Stimulated activated CD4-positive, alpha-beta T cell treated with anti-CD3 and anti-CD28 coated beads, TNF-alpha, amount 100 ng/mL, for 48 hours (primary cell): ENCODE measurements at places on chromosomes 5 and 9.

DNA sequence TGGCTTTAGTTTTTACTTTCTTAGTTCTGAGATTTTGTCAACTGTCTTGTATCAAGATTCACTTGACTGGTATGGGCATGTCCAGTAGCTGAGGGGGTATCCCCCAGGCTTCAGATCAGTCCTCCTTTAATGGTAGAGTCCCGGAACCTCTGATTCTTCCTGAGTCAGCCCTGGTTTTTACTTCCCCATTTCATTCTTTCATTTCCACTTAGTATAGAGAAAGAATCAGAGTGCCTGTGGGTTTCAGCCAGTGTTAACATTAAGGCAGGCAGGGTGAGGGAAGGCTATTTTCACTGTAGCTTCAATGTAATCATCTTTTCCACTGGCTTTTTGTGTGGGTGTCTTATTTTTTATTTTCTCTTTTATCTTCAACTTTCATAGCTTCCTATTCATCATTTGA, 8.3 kb upstream of the COMMD10 start:
- no peak for DNase-seq

GRCh38 chr9:90189306-90189705, 453.3 kb downstream of the DIRAS2 start:
- DNase-seq: no peak

DNA sequence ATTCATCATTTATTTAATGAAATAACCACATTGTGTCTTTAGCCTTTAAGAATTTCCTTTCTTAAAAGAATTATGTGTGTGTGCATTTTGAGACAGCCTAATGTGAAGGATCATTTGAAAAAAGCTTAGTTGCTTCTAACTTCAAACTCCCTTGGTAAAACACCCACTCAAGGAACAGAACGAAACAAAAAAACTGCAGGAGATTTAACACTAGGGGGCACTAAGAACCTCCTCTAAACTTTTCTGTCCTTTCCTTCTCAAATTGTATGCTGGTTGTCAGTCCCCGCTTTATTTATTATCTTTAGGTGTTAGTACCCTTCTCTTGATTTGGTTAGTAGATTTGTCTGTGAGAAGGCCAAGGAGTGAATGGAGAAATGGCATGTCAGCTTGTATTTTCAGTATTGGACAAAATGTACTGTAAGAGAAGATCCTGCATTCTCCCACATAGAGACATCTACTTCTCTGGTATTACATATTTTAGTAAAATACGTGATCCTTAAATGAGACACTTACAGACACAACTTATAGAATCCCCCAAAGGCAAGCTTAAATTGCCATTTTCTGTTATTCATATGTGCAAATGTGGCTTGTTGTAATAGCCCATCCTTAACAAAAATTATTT, 229.7 kb downstream of the MRPS30 start:
- no peak for DNase-seq

GRCh38 chr9:125332527-125332926, 70.9 kb downstream of the GAPVD1 start:
- DNase-seq: peak; percentile 4

DNA sequence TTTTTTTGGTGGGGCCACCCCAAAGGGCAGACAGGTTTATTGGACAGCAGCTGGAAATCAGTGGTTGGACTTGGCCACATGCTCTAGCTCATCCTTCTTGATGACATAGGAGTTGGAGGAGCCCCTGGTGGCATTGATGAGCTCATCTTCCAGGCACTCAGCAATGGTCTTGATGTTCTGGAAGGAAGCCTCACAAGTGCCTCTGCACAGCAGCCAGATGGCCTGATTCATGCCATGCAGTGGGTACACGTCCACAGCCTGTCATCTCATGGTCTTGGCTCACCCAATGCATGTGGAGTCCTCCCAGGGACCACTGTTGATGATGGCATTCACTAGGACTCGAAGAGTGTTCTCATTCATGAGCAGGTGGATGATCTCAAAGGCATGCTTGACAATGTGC, 11.3 kb upstream of the RCL1 start:
- no peak for DNase-seq

DNA sequence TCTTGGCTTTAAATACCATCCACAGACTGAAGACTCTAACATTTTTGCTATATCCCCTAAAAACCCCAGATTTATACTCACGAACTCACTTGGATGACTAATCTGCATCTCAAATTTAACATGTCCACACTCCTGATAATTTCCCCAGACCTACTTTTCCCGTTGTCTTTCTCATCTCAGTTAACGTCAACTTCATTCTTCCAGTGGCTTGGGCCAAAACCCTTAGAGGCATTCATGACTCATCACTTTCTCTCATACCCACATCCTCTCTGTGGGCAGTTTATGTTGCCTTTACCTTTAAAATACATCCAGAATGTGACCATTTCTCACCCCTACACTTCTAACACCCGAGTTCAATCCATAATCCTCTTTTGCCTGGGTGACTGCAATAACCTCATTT, 96.7 kb downstream of the EDIL3 start:
- no peak for DNase-seq

DNA sequence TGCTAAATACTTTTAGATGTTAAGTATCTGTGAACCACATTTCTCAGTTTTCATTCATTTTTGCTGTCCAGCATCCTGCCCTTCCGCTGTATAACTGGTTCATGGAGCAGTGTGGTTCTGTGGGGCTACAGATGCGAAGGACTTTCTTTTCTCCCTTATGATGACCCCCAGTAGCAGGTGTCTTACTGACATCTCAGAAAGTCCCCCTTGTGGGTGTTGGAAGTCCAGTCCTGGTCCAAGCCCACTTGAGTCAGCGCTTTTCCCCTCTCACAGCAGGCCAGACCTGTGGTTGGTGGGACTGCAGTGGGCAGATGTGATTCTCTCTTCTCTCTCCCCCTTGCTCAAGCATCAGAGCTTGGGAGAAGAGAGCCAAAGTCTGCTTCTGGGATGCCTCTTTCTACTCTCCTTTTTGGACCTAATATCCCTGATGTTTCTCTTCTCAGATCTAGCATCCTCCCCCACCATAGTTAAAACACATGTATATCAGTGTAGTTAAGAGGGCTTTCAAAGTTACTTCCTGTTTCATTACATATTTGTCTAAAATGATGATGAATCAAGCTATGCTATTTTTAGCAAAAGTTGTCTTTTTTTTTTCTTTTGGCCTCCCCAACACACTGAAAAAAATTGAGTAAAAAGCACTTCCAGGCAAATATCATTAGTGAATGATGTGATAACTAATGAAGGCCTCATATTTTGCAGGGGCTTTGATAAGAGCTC, 119.5 kb upstream of the ZNF618 start:
- no peak for DNase-seq

DNA sequence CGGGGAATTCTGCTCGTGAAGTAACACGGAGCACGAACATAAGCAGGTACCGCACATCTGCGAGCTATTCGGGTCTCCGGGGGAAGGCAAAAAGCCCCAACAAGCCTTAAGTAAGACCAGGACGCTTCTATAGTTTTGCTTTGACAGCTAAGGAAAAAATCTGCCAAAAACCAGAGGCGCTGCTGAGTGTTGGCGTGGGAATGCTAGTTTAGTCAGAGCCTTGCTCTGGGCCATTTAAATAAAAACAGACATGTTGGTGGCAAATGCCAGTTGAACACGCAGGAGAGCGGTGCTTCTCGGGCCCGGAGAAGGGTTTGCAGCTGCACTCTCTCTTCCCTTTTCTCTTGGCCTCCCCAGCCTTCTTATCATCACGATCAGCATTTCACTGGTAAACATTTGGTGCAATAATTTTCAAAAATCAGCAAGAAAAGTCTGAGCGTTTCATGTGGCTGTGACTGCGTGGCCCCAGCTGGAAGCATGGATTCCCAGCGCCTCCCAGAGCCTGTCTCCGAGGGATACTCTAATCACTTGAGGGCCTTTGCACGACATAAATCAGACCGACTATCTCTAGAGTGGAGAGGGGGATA, 6.4 kb upstream of the NOTCH1 start:
- no peak for DNase-seq

- DNase-seq: no peak
Measured at GRCh38 chr5:92119110-92119509, 736.0 kb upstream of the ARRDC3 start.

- no peak for DNase-seq
Measured at GRCh38 chr9:88835038-88835466, 156.2 kb upstream of the S1PR3 start.

- DNase-seq: no peak
Measured at GRCh38 chr5:42285230-42285629, 138.0 kb upstream of the GHR start.

- no peak for DNase-seq
Measured at GRCh38 chr5:41794471-41794870, 75.8 kb downstream of the OXCT1 start.

- no peak for DNase-seq
Measured at GRCh38 chr5:2756211-2757152, 5.0 kb upstream of the IRX2 start.

- DNase-seq: no peak
Measured at GRCh38 chr9:137188086-137188489, 272 bp downstream of the ANAPC2 start.

GRCh38 chr5:27475063-27475462, 436.7 kb upstream of the CDH9 start:
- DNase-seq: no peak

- no peak for DNase-seq
Measured at GRCh38 chr5:134620634-134621033, 12.0 kb downstream of the SAR1B start.

- no peak for DNase-seq
Measured at GRCh38 chr9:91191411-91192380, 170.0 kb downstream of the AUH start.

- DNase-seq: no peak
Measured at GRCh38 chr5:66538531-66538930, 57.7 kb upstream of the MAST4 start.

GRCh38 chr9:109912726-109913460, 132.9 kb downstream of the PALM2AKAP2 start:
- no peak for DNase-seq

GRCh38 chr5:103674251-103674650, 111.7 kb upstream of the NUDT12 start:
- DNase-seq: no peak

DNA sequence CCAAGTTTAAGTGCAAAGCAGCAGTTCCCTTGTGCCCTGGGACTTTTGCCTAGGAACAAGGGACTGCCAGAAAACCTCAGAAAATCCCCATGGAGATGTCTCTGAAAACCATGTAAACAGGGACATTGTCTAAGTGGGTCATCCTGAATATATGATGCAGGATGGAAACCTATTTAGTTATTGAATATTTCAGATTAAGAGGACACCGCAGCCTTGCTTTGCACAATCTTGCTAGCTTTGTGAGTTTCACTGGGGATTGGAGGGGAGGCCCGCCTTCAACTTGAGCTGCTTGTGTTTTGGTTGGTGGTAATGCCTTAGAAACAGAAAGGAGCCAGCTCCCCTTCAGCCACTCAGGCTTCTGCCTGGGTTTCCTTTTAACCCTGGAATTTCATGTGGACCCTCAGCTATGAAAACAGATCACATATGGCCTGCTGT, 112.8 kb downstream of the C9orf152 start:
- no peak for DNase-seq

GRCh38 chr5:103472830-103473229, 89.8 kb downstream of the NUDT12 start:
- no peak for DNase-seq

DNA sequence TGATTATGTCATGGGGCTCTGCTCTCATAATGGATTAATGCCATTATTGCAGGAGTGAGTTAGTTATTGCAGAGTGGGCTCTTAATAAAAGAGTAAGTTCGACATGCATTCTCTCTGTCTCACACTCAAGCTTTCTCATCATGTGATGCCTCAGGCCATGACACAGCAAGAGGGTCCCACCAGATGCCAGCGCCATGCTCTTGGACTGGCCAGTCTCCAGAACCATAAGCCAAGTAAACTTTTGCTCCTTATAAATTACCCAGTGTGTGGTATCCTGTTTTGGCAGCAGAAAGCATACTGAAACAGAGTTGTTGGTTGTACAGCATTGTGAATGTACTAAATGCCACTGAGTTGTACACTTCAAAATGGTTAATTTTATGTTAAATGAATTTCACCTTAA, 138.1 kb downstream of the MYO10 start:
- DNase-seq: no peak

GRCh38 chr9:135500071-135500524, 384 bp upstream of the MRPS2 start:
- no peak for DNase-seq

GRCh38 chr5:33690374-33691135, 201.2 kb downstream of the ADAMTS12 start:
- DNase-seq: no peak

DNA sequence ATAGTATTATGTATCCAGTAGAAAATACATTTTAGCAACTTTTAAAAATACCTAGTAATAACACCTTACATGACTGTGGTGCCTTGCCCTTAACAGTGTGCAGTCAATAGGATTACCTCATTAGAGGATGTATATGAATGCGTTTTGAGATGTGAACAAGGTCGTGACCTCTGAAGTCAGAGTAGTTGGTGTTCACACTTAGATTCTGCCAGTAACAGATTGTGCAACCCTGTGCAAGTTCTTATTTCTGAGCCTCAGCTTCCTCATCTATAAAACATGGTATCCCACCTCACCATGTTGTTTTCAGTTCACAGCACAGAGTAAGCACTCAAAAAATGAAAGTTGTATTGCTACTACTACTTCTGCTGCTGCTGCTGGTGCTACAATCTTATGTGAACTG, 347.3 kb downstream of the KDM4C start:
- no peak for DNase-seq

GRCh38 chr5:142689081-142689480, 3.2 kb upstream of the FGF1 start:
- DNase-seq: no peak

DNA sequence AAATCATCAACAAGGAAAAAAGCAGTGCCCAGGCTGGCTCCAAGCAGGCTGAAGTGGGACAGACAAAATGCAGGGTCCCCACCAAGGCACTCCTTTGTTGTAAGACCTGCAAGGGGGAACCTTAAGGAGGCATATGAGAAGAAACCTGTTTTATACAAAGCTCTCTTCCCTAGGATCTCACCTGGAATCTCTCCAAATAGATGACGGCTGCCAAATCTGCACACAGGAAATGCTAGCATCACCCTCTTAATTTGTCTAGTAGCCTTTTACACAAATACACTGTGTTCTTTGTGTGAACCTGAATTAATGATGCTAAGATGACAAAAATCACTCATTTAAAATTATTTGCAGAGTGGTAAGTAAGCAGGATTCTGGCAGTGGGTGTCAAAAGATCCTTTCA, 280.2 kb downstream of the SPOCK1 start:
- no peak for DNase-seq

GRCh38 chr5:64872044-64872443, 103.3 kb downstream of the CWC27 start:
- no peak for DNase-seq

GRCh38 chr9:61665330-61665751, 475.5 kb downstream of the SPATA31A7 start:
- no peak for DNase-seq

DNA sequence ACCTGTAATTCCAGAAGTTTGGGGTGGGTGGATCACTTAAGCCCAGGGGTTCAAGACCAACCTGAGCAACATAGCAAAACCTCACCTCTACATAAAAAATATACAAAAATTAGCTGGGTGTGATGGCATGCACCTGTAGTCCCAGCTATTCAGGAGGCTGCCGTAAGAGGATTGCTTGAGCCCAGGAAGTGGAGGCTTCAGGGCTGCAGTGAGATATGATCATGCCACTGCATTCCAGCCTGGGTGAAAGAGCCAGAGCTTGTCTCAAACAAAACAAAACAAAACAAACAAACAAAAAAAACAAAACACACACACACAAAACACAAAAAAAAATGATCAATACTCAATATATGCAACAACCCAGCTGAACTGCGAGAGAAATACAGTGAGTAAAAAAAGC, 29.5 kb upstream of the TRIM14 start:
- no peak for DNase-seq
